Fibroblast of lung (primary cell): ENCODE measurements at places on chromosomes 2 and 18.
A peak's percentile ranks its signal among the peaks of the same experiment; 100 is the strongest.

DNA sequence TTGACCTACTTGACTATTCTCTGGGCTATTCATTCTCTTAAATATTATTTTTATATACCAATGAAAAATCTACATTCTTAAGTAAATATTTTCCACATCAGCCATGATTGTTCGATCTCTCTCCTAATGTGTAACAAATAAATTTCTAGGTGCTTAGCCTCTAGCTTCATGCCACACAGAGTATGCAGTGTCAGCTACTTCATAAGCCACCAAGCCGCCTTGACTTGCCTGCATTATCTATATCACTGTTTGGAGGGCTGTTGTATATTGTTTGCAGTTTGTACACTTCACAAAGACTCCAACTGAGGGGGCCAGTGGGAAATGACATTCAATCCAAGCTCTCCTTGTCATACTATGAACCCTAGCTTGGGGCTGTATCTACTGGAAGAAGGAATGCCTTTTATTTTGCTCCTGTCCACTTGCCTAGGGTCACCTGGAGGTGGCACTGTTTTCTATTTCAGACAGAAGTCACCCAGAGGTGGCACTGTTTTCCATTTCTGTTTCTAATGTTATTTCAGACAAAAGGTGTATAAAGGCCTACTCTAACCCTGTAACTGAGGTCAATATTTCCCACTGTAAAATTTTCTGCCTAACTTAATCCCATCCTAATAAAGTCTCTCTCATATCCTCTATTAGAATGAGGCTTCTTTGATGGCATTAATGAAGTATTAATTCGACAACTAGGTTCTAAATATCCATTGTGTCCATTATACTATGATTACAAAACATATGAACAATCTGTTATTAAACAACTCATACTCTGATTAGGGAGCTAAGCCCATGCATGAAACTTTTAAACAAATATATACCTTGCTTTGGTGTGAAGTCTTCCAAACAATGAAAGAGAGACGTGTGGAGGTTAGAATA is 36.4 kb downstream of the COL5A2 start:
- peak; percentile 28 for DNase-seq

- no peak for DNase-seq
Observed at GRCh38 chr2:238488347-238488826, 61.7 kb downstream of the ASB1 start.

DNA sequence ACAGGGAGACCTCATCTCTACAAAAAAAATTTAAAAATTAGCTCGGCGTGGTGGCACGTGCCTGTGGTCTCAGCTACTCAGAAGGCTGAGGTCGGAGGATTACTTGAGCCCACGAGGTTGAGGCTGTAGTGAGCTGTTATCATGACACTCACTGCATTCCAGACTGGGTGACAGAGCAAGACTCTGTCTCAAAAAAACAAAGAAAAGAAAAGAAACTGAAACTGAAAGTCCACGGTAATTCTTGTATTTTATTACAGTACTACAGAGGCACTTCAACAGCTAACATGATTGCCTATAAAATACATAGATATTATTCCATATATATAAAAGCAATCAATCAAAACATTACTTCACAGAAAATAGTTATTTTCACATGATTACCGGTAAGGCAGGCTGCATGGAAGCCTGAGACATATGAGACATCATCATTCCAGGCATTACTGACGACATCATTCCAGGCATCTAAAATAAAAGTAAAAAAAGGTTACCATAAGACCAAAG is 23.1 kb downstream of the PRPF40A start:
- peak; percentile 51 for DNase-seq

- no peak for DNase-seq
Observed at GRCh38 chr2:44077942-44078511, 82.2 kb upstream of the LRPPRC start.

DNA sequence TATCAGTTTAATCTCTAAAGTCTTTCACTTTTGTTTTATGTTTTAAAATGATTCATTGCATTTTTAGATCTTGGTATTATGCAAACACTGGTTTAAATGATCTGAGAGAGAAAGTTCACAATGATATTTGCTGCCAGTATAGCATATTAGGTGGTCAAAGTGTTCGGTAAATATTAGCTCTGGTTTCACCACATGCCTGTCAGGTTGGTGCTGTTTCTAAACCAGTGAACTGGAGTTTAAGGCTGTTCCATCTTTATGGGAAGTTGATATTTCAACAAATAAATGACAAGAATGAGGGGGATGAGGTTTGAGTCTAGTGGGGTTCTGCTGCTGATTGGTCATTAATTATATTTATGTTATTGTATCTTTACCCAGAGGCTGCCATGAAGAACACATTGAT is 436.4 kb downstream of the DCDC2C start:
- DNase-seq: no peak

GRCh38 chr2:70834881-70835280 is 735 bp downstream of the CD207 start:
- DNase-seq: no peak

DNA sequence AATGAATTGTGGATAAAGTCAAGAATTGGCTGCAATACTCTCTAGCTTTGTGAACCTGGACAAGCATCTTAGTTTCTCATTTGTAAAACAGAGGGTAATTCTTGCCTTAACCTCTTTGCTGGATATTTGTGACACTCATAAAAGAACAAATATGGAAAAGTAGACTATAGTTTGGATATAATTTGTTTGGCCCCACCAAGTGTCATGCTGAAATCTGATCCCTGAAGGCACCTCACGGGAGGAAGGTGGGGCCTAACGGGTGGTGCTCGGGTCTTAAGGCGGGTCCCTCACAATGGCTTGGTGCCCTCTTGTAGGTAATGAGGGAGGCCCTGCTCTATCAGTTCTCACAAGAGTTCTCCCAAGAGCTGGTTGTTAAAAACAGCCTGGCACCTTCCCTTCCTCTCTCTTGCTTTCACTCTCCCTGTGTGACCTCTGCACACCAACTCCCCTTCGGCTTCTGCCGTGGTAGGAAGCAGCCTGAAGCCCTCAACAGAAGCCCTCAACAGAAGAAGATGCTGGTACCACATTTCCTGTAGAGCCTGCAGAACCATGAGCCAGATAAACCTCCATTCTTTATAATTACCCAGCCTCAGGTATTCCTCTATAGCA is 37.4 kb downstream of the ARL4C start:
- DNase-seq: no peak

GRCh38 chr2:218852911-218853667 is 6.5 kb upstream of the WNT6 start:
- peak; percentile 54 for DNase-seq

GRCh38 chr2:207143215-207144172 is 22.3 kb downstream of the KLF7 start:
- DNase-seq: peak; percentile 74

DNA sequence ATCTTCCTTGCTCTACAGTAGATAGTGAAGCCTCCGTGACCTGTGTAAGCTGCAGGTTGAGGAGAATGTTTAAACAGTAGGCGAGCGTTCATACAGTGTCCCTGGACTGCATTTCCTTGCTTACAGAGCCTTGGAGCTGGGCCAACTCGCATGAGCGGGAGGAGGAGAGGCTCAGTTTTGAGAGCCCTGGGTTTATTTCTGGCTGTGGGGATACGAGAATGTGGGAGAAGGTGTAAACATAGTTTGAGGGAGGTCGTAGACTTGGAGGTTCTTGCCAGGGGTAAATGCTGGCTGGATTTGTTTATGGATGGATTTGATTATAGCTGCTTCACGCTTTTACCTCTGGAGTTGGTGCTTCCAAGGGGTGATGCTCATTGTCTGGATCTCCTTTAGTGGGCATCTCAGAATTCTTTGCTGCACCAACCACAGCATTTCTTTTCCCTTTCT is 20.8 kb downstream of the CRIM1 start:
- DNase-seq: peak; percentile 53

DNA sequence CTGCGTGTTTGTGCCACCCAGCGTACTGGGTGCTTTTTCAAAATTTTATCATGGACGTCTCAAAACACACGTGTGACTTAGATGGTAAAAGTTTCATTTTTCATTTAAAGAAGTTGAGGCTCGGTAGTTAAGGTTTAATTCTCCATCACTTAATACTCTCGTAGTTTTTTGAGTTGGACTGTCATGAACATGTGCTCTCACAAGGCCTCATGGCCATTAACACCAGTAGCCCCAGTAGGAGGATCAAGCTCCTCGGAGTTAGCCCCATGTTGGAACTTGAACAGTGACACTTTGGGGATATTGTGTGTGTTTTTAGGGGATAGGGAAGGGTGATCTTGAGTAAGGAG is 15.3 kb downstream of the NMUR1 start:
- no peak for DNase-seq

DNA sequence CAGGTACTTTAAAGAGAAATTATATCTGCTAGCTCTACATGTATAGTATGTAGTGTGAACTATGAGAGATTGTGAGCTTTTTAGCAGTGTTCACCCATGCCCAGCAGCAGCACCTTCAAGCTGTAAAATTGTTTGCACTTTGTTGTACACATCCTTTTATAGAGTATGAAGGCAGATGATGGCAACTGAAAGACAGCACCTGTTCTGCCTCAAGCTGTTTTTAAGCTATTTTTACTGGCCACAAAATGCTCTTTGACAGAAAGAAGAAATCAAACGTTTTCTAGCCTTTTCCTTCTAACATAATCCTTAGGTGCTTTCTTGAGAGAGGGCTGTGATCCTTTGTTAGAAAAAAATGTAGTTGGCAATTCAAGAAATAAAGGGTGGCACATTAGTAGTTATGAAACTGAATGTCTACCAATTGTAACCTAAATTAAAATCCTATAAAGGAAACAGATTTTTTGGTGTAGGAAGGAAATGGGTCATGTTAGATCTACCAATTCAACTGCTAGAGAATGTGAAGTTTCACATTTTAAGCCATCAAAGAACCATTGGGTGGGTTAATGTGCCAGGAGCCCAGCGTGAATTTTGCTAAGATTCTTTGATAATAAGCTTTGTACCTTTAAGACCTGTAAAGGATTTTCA is 59.5 kb downstream of the R3HDM1 start:
- DNase-seq: no peak

DNA sequence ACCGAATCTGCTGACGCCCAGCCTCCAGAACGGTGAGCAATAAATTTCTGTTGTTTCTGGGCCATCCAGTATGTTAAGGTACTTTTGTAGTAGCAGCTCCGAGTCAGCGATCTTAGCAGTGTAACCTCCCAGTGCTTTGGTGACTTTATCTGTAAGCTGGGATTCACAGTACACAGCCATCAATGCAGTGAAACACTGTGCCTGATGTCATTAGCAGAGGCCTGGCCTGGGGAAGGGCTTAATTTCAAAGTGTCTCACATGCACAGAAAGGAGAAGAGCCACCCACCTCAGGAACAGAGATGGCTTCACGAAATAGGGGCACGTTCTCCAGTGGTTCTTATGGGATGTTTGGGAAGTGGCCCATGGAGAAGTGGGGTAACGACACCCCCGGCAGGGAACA is 281.2 kb downstream of the PHLPP1 start:
- DNase-seq: no peak

GRCh38 chr2:218395456-218395825 is 4.2 kb upstream of the CTDSP1 start:
- DNase-seq: no peak

DNA sequence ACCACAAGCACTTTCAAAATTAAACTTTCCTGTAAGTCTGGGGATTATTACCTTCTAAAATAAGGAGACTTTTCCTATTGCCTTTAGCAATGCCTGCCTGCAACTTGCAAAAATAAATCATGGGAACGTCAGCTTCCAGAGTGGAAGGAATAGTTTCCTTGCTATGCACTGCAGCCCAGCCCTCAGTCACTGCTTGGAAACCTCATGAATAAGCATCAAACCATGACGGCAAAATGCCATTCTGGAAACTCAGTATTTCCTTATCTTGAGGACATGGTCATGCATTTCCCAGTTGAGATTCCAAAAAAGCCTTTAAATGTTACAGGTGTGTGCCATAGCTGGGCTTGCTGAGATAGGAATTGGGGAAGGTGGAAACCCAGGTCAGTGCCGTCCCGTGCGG is 84.2 kb upstream of the OTOS start:
- DNase-seq: peak; percentile 31

DNA sequence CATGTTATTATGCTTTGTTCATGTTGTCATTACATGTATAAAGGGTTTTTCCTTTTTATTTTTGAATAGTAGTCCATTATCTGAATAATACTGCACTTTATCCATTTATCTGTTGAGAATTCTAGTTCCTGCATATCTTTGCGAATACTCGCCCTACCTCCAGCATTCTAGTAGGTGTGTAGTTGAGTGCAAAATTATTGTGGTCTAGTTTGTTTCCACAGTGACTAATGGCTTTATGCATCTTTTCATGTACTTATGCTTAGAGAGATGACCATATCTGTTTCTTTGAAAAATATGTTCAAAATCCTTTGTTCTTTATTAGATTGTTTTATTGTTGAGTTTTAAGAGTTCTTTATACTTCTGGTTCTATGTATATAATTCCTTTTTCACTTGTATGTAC is 48.8 kb downstream of the EIF5B start:
- peak; percentile 71 for DNase-seq

DNA sequence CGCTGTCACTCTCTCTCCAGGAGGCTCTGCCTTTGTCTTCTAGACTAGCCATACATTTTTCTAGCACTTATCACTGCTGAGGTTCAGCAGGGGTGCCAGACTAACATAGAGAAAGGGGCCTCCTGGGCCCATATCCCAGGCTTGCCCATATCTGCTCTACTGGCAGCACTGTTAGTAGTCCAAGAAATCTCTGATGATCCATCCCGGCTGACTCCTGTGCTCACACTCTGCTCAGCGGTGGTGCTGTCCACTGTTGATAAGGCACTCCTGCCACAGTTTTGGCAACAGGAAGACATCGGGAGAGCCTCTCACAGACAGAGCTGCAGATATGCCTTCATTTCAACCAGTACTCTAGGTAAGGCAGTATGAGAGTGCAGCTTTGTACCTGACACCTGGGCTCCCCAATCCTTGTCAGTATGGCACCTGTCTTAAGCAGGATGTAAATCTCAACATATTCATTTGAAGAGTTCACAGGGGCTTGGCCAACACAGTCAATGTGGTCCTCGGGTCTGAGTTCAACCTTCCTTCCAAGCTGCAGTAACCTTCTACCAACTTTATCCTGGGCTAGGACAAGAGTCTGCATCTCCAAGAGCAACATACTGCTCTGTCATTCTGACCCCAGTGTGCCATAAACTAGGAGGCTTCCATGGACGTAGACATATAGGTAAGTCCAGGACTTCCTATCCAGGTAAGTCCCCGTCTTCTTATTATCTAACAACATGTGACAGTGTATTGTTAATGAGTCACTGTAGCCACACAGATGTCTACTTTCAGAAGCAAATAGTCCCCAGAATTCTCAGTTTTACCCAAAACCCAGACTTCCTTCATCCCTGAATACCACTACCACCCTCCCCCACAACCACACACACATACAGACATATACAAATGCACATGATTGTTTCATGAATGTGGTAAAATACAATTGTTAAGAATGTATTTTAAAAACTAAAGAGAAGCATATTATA is 16.2 kb downstream of the KLF7 start:
- no peak for DNase-seq

DNA sequence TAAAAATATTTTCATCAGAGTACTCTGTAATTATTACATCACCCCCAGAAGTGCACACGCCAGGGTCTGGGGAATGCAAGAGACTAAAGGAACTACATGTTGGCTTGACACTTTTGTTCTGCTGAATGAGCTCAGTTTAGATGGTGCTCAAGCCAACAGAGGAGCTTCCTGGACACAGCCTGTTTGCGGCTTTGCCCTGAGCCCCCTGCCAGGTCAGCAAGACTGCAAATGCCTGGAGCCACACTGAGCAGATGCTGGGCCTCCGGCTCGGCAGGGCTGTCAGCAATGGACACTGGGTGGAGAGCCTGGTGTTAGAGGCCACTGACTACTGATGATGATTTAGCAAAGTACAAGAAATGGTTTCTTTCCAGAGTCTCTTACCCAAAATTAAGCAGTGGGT is 31.9 kb downstream of the PTPN18 start:
- DNase-seq: no peak
